Esophagus muscularis mucosa (tissue), 4 donors: ENCODE measurements at places on chromosomes 3 and 15. TPM values are rescaled to one million over a fixed set of nuclear protein-coding genes. Genes with fewer than 3 reads are reported as not detected.

GRCh38 chr3:274927-275326, 78.4 kb downstream of the CHL1 start:
- no peak for DNase-seq

DNA sequence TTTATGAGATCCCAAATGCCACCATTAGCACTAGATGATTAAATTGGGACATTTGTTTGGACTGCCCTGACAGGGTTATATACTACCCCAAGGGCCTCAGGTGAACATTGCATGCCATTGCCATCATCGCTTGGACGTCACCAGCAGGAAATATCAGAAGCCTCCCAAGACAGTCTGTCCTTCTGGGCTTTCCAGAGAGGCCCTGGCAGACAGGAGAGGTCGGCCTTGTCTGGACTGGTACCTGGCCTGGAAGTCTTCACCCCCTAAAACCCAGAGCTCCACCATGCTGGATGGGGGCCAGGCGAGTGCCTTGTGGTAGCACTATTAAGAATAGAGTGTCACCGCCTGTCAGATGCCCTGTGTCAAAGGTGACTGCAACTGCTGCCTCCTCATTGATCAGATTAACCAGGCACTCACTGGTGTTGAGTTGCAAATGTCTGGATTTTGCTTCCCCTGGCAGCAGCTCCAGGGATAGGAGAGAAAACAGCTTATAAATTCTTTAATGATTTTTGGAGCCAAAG, 324.1 kb upstream of the RASGRP1 start:
- no peak for DNase-seq

DNA sequence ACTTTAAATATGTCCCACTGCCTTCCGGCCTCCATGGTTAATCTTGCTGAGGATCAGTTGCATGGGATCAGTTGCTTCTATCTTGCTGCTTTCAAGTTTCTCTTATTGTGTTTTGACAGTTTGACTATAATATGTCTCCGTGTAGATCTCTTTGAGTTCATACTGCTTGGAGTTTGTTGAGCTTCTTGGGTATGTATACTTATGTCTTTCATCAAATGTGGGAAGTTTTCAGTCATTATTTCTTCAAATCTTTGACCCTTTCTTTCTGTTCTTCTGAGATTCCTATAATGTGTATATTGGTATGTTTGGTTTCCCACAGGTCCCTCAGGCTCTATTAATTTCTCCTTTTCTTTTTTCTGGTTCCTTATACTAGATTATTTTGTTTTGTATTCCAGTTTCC, 30.8 kb downstream of the PCCB start:
- DNase-seq = no peak

DNA sequence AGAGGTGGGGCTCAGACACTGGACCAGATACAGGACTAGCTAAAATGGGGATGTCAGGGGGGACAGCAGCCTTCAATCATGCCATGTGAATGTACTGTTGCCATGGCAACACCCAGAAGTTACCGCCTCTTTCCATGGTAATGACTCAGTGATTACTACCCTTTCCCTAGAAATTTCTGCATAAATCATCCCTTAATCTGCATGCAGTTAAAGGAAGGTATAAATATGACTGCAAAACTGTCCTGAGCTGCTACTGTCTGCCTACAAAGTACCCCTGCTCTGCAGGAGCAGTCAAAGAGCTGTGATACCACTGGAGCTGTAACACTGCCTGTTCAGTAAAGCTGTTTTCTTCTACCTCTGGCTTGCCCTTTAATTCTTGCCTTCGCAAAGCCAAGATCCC, 168.2 kb downstream of the PEAK1 start:
- no peak for DNase-seq

The SLITRK3 gene
- total RNA-seq = 29.3 TPM

The PRR20G gene
- total RNA-seq = not detected

The LNP1 gene
- total RNA-seq = 3.0 TPM

The BFSP2 gene
- total RNA-seq = not detected

GRCh38 chr3:49699281-49699979, 10.1 kb downstream of the RNF123 start:
- no peak for DNase-seq

- DNase-seq = no peak
Measured at GRCh38 chr3:139657434-139657833, 20.3 kb downstream of the NMNAT3 start.

- DNase-seq = no peak
Measured at GRCh38 chr3:133568294-133569014, 5.0 kb upstream of the CDV3 start.

The RASGRP1 gene
- 0.42 TPM for total RNA-seq

DNA sequence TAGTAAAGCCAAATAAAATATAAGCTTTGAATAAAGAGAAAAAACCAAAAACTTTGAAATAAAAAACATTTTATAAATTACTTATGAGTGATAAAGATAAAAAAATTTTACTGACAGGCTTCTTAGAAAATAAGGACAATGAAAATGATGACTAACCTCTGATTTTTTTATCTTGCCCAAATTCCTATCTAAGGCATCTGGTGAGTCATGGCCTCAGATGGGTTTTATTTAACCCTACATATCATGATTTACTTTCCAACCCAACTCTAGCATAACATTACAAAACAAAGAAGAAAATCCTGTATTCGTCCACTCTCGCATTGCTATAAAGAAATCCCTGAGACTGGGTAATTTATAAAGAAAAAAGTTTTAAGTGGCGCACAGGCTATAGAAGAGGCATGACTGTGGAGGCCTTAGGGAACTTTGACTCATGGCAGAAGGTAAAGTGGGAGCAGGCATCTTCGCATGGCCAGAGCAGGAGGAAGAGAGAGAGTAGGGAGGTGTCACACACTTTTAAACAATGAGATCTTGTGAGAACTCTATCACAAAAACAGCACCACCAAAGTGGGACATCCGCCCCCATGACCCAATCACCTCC, 152.1 kb downstream of the NEK10 start:
- no peak for DNase-seq

GRCh38 chr15:38474155-38474757, 20.3 kb downstream of the FAM98B start:
- DNase-seq = no peak

The BCHE gene
- 48.9 TPM for total RNA-seq

The SCN11A gene
- 0.71 TPM for total RNA-seq

The CHST14 gene
- 16.6 TPM for total RNA-seq
